GM18507 (cell line): ENCODE measurements at places on chromosomes 13 and 19.

DNA sequence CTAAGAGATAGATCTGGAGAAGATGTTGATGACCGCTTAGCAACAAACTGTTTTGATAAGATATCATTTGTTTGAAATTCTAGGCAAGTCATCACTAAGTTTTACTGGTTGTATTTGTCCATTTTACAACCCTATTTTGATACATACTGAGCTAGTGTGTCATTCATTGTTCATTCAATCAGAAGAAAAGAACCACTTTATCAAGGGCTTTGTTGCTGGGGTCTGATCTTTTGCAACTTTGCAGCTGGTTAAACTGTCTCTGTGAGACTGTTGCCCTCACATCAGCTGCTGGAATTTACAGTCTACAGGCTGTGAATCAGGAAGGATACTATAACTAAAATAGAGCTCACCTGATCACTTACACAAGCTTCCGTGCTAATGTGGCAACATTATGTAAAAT is 290.5 kb downstream of the RFC3 start:
- DNase-seq = no peak

DNA sequence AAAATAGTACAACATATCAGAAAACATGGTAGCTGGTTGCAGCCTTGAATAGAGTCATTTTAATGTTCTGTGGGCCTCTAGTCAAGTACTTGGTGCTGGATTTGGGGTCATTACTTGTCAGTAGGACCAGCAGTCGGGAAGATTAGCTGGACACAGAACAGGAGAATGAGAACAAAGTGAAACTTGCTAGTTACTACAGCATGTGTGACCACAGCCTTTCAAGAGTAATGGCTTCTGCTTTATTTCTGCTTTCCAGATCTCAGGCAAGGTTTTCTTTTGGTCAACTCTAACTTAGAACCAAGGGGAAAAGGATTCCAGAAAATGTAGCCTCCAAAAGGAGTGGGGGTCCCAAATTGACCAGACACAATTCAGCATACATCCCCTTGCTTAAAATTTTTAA is 17.1 kb upstream of the VWA8 start:
- DNase-seq = no peak

- DNase-seq = no peak
Measured at GRCh38 chr13:40986101-40986856, 32.8 kb downstream of the ELF1 start.

DNA sequence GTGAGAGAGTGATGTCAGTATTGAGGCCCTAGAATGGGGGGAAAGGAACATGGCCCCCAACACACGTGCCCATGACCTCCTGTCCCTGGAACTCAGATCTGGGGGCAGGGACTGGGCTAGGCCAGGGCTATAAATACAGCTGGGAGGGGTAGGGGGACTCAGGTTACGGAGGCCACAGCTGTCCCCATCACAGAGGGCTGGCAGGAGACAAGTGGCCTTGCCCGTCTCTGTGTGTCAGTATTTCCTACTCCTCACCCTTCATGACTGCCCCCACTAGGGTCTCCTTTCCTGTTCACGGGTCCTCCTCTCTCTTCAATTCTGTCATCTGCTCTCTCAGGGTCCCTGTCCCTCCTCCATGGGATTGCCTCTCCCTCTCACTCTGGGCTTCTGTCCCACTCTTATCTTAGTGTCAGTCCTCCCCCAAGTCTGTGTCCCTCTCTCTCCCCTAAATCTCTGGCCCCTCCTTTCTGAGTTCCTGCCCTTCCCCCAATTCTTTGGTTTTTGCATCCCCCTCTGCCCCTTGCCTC is 687 bp upstream of the HRC start:
- no peak for DNase-seq

DNA sequence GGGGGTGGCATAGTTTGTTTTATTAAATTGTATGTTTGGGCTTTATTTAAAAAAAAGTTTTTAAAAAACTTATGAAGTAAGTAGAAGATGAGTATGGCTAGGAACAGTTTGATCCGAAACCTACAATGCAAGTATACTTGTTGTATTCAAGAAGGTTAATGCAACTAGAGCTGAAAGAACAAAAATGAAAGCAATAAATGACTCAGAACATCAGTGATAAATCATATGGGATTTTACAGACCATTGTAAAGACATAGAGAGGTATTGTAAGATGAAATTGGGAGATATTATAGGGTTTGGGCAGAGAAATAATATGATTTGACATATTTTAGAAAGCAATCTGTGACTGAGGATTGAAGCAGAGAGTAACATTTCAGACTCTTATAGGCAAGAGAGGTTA is 1135.3 kb downstream of the SLITRK5 start:
- DNase-seq = no peak

GRCh38 chr19:8501981-8502380 is 459 bp downstream of the PRAM1 start:
- DNase-seq = no peak

DNA sequence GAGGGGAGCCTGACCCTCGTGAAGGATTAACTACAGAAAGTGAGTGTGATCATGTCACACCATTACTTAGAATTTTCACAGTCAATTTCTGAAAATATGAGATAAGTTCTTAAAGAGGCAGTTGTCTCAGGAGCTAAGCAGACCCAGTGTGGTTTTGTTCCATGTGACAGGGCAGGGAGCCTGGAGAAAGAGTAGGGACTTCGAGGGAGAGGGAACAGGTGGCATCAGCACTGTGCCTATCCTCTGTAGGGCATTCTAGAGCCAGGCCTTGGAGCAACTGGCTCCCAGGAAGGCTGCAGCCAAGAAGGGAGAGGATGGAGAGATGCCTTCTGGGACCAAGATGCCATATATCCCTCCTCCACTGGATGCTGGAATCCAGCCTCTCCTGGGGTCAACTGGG is 183.0 kb downstream of the TSHZ3 start:
- DNase-seq = no peak

DNA sequence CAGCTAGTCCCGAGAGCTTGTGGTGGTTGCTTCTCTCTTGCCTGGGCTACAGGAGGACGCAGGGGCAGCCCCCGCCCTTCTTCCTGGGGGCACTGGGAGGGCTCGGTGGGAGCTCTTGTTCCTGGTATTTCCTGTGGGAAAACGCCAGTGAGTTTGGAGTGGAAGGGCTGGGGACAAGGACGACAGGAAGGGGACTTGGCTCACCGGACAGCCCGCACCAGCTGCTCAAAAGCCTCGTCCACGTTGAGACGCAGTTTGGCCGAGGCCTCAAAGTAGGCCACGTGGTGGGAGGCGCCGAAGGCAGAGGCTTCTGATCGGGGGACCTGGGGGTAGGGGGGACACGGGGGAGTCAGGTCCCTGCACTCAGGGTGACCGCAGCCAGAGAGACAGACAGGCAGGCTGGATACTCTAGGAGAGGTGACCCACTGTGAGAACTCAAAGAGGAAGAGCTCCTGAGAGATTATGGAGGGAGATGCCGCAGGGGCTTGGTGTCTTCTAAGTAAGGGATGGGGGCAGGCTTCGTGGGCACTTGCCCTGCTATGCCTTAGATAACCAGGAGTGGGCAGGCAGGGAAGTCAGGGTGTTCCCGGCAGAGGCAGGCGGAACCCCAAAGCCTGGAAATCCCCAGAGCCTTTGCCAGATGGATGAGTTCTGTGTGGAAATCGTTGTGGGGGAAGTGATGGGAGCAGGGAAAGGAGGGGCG is 4.3 kb downstream of the RRAS start:
- DNase-seq = no peak

- no peak for DNase-seq
Measured at GRCh38 chr13:25380082-25380481, 8.3 kb downstream of the ATP8A2 start.
